ENCODE measurements at places on chromosomes 6 and 20.

DNA sequence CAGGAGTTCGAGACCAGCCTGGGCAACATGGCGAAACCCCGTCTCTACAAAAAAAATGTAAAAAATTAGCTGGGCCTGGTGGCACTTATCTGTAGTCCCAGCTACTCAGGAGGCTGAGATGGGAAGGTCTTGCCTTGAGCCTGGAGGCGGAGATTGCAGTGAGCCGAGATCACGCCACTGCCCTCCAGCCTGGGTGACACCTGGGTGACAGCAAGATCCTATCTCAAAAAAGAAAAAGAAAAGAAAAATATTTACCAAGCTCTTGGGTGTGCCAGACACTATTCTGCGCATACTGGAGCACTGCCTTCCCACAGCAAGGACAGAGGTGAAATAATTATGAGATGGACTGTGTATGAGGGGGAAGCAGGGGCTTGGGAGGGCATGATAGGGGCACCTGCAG lies 19.6 kb downstream of the POFUT1 start:
- DNase-seq = no peak

DNA sequence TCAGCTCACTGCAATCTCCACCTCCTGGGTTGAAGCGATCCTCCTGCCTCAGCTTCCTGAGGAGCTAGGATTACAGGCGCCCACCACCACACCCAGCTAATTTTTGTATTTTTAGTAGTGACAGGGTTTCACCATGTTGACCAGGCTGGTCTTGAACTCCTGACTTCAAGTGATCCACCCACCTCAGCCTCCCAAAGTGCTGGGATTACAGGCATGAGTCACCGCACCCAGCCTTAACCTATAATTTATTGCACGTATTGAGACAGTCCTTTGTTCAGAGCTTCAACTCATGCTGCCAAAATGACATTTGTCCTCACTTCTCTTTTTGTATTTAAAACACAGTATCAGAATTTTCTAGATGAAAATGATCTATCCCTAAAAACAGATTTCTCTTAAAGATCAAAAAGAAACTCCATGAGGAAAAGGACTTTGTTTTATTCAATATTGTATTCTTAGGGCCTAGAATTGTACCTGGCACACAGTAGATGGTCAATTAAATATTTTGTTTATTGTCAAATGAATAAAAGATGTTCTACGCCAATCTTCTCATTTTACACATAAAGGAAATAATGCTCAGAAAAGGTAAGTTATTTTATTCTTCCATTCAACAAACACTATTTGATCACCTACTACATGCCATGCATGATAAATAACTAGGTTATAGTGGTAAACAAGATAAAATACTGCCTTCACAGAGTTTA lies 10.8 kb downstream of the SERAC1 start:
- no peak for DNase-seq

DNA sequence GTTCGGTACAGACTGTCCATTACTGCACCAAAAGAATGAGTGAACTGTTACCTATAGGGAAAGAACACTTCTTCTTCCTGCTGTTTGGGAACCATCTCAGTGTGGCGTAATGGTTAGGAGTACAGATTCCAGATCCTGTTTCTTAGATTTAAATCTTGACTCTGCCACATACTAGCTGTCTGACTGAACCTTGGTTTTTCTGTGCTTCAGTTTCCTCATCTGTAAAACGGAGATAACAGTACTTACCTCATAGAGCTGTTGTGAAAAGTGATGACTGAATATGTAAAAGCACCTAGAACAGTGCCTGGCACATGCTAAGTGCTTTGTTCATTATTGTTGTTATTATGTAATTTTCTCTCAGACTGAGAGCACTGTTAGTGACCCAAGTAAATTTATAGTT lies 39.8 kb downstream of the STX11 start:
- DNase-seq = no peak

GRCh38 chr20:44644667-44645131 lies 6.8 kb downstream of the ADA start:
- no peak for DNase-seq

DNA sequence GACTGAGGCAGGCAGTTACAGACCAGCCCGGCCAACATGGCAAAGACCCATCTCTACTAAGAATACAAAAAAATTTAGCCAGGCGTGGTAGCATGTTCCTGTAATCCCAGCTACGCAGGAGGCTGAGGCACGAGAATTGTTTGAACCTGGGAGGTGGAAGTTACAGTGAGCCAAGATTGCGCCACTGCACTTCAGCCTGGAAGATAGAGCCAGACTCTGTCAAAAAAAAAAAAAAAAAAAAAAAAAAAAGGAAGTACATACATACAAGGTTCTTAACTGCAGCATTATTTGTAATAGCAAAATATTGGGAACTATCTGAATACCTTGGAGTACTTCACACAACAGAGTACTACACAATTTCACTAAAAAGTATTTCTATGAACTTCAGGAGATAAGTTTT lies 183.5 kb upstream of the OLIG3 start:
- DNase-seq = no peak

- no peak for DNase-seq
Observed at GRCh38 chr6:41375598-41376151, 40.3 kb downstream of the NCR2 start.

- DNase-seq = no peak
Observed at GRCh38 chr6:104928141-104928540, 28.8 kb upstream of the LIN28B start.

GRCh38 chr6:12066297-12066696 lies 54.2 kb downstream of the HIVEP1 start:
- no peak for DNase-seq

GRCh38 chr20:61444637-61445036 lies 192.6 kb downstream of the CDH4 start:
- DNase-seq = no peak

All from K562 (cell line).